Breast epithelium (tissue), 4 donors: ENCODE measurements at places on chromosomes 5 and 9.

- no peaks in the 10 kb centered on the region for H3K27me3 ChIP-seq
- H3K27ac ChIP-seq, result no peak overlapping the region
- no peak overlapping the region for H3K4me3 ChIP-seq
- H3K4me1 ChIP-seq, result peaks cover under 1% of the 10 kb centered on the region
- no peaks in the 10 kb centered on the region for H3K36me3 ChIP-seq
- no peak for DNase-seq
Measured at GRCh38 chr5:61328791-61329549, 3.1 kb upstream of the ZSWIM6 start.

- H3K27me3 ChIP-seq, result no peaks in the 10 kb centered on the region
- no peak for DNase-seq
- no peaks in the 10 kb centered on the region for H3K36me3 ChIP-seq
- no peak overlapping the region for H3K4me3 ChIP-seq
- H3K4me1 ChIP-seq, result no peaks in the 10 kb centered on the region
Measured at GRCh38 chr5:119655061-119655460, 25.7 kb downstream of the FAM170A start.

DNA sequence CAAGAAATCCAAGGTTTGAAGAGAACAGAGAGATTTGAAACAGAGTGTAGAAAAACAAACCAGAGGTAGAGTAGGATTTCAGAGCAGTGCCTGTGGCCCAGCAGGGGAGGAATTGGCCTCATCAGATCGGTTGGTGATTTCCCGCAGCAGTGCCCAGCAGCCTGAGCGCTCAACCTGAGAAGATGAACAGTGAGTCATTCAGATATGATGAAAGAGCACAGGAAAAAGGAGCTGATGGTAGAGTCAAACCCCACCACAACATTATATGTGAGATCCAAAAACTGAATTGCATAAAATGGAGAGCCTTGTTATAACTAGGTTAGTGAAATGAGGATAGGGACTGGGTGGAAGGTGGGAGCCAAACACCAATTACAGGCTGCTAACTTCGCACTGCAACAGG is 248.9 kb downstream of the PIK3R1 start:
- no peaks in the 10 kb centered on the region for H3K4me1 ChIP-seq
- no peak overlapping the region for H3K27ac ChIP-seq
- no peaks in the 10 kb centered on the region for H3K27me3 ChIP-seq
- no peak overlapping the region for H3K4me3 ChIP-seq
- DNase-seq, result no peak
- no peaks in the 10 kb centered on the region for H3K36me3 ChIP-seq

- no peaks in the 10 kb centered on the region for H3K36me3 ChIP-seq
- no peaks in the 10 kb centered on the region for H3K27me3 ChIP-seq
- no peaks in the 10 kb centered on the region for H3K4me1 ChIP-seq
- H3K4me3 ChIP-seq, result no peak overlapping the region
- H3K27ac ChIP-seq, result no peak overlapping the region
- no peak for DNase-seq
Measured at GRCh38 chr9:18106006-18106560, 367.9 kb upstream of the ADAMTSL1 start.
